ENCODE measurements at places on chromosomes 5 and 9. TPM values are rescaled to one million over a fixed set of nuclear protein-coding genes. Genes with fewer than 3 reads are reported as not detected.

SCAI gene
- 13.8 TPM for total RNA-seq

IFNA2 gene
- not detected for total RNA-seq

GABRA1 gene
- 0.33 TPM for total RNA-seq

FOXD1 gene
- 4.3 TPM for total RNA-seq

DIMT1 gene
- total RNA-seq, result 29.1 TPM

RGS7BP gene
- total RNA-seq, result 15.6 TPM

All from adrenal gland (tissue), 19 donors.